SHP77 treated with DMSO at 0.1 percent for 48 hours (cell line): ENCODE measurements at places on chromosomes 1 and 21.

- no peak for DNase-seq
Observed at GRCh38 chr1:204630132-204630905, 55.2 kb downstream of the LRRN2 start.

DNA sequence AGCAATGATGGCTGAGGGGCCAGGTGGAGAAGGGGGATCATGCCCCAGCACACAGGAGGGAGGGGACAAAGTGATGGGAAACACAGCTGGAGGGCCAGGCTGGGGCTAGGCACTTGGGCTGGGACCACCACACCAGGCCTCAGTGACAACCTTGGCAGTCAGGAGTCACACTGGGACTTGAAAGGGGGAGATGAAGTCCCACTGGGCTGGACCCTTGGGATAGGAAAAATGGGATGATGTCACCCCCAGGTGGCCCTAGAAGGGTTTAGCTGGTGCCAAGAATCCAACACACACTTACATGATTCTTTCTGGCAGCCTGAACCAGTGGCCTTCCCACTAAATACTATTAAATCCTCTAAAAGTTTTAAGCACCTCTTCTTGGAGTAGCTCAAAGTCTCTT, 17.1 kb downstream of the ZBTB17 start:
- no peak for DNase-seq

- no peak for DNase-seq
Observed at GRCh38 chr1:179094818-179095217, 12.9 kb downstream of the TOR3A start.

- DNase-seq = no peak
Observed at GRCh38 chr1:112508278-112509004, at the start of gene WNT2B. WNT2B (plus strand) TSS chr1:112508965; CDS start chr1:112509263, 298 bp downstream.

GRCh38 chr1:41619511-41620364, 135.3 kb upstream of the EDN2 start:
- DNase-seq = no peak

DNA sequence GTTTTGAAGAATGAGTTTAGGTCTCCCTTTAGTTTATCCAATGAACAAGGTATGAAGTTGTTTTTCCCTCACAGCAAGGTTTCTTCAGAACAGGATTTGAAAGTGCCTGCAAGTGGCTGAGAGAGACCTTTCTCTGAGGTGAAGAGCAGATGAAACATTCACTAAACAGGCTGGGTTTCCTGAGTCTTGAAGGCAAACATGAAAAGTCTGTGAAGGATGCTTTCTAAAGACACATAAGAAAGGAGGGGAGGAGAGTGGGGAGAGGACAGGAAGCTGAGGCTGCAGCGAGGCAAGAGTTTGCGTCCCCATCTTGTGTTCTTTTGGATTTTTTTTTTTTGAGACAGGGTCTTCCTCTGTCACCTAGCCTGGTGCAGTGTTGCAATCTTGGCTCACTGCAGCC, 95.7 kb upstream of the SIM2 start:
- no peak for DNase-seq

GRCh38 chr1:70979313-70979712, 68.3 kb downstream of the PTGER3 start:
- no peak for DNase-seq

GRCh38 chr21:39120876-39121599, 62.2 kb downstream of the PSMG1 start:
- no peak for DNase-seq

DNA sequence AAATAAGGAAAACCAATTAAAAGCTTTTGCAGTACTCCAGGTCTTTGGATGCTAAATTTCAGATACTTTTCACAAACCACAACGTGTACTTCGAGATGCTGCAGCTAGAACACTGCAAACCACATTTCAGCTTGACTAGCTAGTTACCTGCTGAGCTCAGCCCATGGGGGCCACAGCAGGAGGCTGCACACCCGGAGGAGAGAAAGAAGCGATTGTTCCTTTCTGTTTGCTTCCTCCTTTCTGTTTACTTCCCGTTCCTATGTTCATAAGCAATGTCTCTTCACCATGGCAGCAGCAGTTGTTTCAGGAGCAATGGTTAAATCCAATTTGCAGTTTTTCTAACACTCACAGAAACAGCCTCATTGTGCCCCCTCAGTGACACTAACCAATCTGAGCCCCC, 225.6 kb upstream of the FGGY start:
- no peak for DNase-seq

DNA sequence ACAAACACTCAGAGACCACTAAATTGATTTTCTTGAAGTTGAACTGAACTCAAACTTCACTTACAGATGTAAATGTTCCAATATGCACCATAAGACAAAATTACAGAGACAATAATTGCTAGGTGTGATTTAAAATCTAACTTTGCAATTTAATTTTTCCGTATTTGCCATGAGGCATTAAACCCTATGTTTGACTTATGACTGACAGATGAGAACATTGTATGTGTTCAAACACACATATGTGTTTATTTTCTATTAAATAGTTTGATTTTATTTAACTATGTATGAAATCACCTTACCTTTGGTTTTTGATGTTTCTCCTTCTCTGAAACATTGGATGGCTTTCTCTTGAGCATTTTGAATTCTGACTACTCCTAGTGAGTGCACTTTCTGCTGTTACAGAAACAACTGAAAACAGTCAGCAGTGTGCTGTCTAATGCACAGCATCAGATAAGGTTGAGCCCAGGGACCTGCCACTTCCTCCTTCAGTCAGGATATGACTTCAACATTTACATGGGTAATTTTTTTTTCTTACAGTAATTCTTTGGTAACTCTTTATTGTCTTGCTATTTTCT, at the start of gene SAMSN1:
Gene SAMSN1 (minus strand): TSS at position 410 of the 575 bp plus-strand sequence. CDS start 54 bp downstream, at position 356.
- DNase-seq = no peak
